ENCODE measurements at places on chromosomes 6 and 20.

GRCh38 chr6:142947714-142948480 is 2.9 kb upstream of the HIVEP2 start:
- no peak for DNase-seq

DNA sequence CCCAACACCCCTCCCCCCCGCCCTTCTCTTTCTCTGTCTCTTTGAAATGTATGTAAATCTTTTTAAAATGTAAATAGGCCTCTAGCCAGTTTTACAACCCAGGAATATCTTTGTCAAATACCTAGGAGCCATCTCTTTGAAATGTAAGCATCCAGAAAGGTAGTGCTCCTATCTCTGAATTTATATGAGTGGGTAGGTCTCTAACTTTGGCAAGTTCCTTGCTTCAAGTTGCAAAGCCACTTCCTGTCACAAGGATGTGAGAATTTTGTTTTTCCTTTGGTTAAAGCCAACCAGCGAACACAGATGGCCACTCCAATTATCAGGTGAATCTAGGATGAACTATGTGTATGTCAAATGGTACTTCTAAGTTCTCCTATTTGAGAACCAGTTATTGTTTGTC is 6.2 kb upstream of the DEFB132 start:
- no peak for DNase-seq

DNA sequence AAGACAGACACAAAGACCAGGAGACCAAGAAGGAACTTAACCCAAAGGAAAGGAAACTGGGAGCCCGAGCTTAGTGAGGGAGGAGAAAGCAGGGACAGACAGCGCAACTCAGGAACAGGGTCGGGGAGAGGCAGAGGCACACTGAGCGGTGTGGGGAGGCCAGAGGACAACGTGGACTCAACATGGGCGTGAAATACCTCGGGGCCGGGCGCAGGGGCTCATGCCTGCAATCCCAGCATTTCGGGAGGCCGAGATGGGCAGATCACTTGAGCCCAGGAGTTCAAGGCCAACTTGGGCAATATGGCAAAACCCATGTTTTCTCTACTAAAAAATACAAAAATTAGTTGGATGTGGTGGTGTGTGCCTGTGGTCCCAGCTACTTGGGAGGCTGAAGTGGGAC is 5.7 kb upstream of the RPS6KA2 start:
- DNase-seq = no peak

GRCh38 chr20:32980990-32981389 is 23.2 kb downstream of the SUN5 start:
- no peak for DNase-seq

- no peak for DNase-seq
These were observed 4.6 kb downstream of the SPTLC3 start for GRCh38 chr20:13013411-13013810.

DNA sequence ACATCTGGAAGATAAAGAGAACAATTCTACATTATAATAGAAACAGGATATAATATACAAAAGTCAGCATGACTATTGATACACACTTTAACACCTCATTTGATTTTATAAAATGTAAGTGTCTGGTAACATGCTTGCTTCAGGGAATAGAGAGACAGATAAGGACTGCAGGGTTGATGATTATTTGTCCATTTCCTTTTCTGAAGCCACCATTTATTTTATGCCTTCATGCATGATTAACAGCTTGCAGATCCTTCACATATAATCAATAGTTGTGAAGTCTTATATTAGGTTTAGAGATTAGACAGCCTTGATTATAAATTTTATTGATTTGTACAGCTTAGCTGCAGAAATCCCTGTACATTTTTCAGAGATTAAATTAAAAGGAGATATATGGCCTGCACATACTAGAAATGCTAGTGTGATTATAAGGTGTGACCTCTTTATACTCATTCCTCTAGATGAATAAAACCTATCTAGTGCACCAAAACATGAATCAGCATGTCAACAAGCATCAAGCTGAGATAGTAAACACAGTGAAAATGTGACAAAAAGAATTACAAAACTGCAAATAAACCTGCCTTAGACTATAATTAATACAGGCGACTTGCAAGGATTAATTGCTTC is 198.8 kb upstream of the THEMIS start:
- no peak for DNase-seq

- DNase-seq = no peak
These were observed at the start of gene TIAM2 for GRCh38 chr6:154995254-154996015. Gene TIAM2, plus strand, starts transcription at chr6:154995315. Its CDS starts 133,909 bp downstream, at chr6:155129224.

- DNase-seq = no peak
These were observed 79.8 kb downstream of the PRDM1 start for GRCh38 chr6:106165885-106166485.

DNA sequence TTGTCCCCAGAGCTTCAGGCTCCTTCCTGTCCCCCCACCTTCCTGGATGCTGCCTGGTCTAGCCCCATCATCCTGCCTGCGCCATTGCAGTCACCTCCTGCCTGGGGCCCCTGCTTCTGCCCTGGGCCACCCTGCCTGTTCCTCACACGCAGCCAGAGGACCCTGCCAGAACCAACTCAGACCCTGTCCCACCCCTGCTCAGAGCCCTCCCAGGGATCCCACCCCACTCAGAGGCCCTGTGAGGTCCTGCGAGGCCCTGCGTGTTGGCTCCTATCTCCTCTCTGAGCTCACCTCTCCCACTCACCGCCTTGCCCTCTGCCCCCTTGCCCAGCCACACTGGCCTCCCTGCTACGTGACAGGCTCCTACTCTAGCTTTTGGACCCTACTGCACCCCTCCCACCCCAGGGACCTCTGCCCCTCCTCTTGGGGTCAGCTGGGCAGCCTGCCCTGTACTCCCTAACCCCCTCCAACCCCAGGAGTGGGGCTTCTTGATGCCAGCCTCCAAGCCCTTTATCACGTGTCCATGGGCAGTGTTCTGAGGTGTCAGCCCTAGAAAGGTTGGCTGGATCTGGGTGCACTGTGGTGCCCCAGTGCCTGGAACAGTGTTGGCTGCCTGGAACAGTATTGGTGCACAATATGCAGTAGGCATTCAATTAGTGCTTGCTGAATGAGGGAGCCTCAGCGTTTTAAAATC is 68.3 kb downstream of the CEBPB start:
- DNase-seq = no peak

- DNase-seq = no peak
These were observed 154.0 kb downstream of the LY86 start for GRCh38 chr6:6742535-6742934.

- no peak for DNase-seq
These were observed 106.2 kb downstream of the LCA5 start for GRCh38 chr6:79430913-79431536.

Data from thoracic aorta (tissue), 2 donors.